ENCODE measurements at places on chromosomes 3 and 15. TPM values are rescaled to one million over a fixed set of nuclear protein-coding genes. Genes with fewer than 3 reads are reported as not detected.

The GHSR gene
- total RNA-seq: not detected

GRCh38 chr3:178084938-178085816 is 451.1 kb upstream of the KCNMB2 start:
- no peaks in the 10 kb centered on the region for H3K27me3 ChIP-seq
- no peak overlapping the region for H3K4me3 ChIP-seq
- no peak overlapping the region for H3K27ac ChIP-seq
- H3K36me3 ChIP-seq: no peaks in the 10 kb centered on the region
- DNase-seq: no peak
- H3K4me1 ChIP-seq: peaks cover 10% of the 10 kb centered on the region

DNA sequence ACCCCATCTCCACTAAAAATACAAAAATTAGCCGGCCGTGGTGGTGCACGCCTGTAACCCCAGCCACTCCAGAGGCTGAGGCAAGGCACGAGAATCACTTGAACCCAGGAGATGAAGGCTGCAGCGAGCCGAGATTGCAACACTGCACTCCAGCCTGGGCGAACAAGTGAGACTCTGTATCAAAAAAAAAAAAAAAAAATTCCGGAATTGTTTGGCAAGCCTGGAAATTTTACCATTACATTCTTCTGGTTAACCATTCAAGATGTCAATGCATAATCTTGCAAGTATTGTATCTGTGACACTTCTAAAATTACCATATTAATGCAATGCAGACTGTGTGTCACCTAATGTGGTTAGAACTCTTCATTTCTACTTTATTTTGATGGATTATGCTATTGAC is 67.0 kb downstream of the CSNK1G1 start:
- peaks cover 2% of the 10 kb centered on the region for H3K4me1 ChIP-seq
- no peak overlapping the region for H3K27ac ChIP-seq
- no peaks in the 10 kb centered on the region for H3K27me3 ChIP-seq
- H3K36me3 ChIP-seq: peaks cover 25% of the 10 kb centered on the region

The CTDSPL2 gene
- total RNA-seq: 38.2 TPM

DNA sequence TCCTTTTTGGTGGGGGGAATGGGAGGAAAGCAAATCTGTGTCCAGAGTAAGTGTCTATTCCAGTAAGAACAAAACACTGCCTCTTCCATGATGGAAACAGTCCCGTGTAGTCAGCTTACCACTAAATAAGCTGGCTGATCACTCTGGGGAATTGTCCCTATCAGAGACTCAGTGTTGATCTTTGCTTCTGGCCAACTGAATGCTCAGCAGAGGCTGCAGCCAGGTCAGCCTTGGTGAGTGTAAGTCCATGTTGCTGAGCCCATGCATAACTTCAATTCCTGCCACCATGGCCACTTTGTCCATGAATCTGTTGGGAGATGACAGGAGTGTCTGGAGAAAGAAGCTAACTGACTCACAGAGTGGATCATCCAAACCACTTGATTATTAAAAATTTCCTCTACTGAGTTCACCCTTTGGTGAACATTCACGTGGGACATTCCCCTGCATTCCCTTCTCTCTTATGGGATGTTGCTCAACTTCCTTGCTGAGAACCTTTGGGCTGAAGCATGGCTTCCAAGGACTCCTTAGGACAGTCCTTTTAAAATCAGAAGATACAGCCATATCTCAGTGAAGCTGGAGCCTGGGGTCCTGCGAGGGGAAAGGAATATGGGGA is 33.9 kb upstream of the XCR1 start:
- DNase-seq: no peak
- no peak overlapping the region for H3K4me3 ChIP-seq
- peaks cover 6% of the 10 kb centered on the region for H3K4me1 ChIP-seq
- peaks cover 29% of the 10 kb centered on the region for H3K27me3 ChIP-seq
- no peaks in the 10 kb centered on the region for H3K36me3 ChIP-seq
- H3K27ac ChIP-seq: no peak overlapping the region

GRCh38 chr3:86178095-86178494 is 812.9 kb downstream of the VGLL3 start:
- H3K27ac ChIP-seq: no peak overlapping the region
- peaks cover 34% of the 10 kb centered on the region for H3K27me3 ChIP-seq
- no peaks in the 10 kb centered on the region for H3K4me1 ChIP-seq
- H3K4me3 ChIP-seq: no peak overlapping the region
- DNase-seq: no peak

The RNF7 gene
- 96.1 TPM for total RNA-seq

The GNAT1 gene
- not detected for total RNA-seq
